ENCODE measurements at places on chromosomes 16 and 17.

DNA sequence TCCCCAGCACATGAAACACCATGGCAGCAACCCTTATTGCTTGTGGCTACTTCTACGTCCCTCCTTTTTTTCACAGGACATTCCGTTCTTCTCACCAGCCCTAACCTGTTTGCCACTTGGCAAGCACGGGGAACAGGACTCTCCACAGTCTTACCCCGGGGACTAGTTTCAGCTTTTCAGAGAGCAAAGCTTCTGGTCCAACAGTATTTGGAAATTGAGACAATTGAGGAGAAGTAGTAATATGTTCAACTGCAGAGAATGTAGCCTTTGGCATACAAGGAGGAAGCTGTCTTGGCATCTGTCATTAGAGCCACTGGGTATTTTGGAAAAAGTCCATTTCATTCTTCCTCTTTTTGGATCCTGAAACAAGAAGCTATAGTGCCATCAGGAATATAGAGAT lies 65.7 kb downstream of the MAP2K6 start:
- DNase-seq: no peak

DNA sequence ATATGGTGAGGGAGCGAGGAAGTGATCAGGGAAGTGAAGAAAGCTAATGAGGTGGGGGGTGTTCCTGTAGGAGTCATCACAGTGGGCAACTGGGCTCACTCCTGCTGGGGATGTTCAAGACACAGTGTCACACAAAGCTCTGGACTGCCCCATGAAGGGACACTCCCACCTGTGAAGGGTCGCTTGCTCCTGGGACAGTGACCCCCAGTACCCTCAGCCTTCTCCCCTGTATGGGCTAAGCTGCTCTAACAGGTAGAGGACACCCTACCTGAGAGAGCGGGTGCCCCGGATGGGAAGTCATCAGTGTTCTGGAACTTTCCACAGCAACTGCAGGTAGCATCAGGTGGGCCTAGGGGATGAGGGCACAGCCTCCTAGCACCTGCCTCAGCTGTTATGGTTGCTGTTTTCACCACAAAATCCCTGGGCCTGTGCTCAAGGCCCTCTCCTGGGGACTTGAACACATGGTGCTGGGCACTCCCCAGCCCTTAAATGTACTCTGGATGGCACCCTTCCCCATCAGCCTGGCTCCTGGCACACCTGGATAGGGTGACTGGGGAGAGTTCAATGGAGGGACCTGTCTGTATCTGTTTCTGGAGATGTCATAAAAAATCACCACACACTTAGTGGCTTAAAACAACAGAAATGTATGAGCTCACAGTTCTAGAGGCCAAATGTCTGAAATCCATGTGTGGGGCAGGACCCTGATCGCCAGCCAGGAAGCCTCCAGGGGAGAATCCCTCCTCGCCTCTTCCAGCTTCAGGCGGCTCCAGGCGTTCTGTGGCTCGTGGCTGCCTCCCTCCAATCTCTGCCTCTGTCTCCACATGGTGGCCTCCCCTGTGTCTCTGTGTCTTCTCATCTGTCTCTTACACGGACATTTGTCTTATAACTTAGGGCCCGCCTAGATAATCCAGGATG lies 104.0 kb upstream of the CDH5 start:
- peak; percentile 2 for DNase-seq

DNA sequence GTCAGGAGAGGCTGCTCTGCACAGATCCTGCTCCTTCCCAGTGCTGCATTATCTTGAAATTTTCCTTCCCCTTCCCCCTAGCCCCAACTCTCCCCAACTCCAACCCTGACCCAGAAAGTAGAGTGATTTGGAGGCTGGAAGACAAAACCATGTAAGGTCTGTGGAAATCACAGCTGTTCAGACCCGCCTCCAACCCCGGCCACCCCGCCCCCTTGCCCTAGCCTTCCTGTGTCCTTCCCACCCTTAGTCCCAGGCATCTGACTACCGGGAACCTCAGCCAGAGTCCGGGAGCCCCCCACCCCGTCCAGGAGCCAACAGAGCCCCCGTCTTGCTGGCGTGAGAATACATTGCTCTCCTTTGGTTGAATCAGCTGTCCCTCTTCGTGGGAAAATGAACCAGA lies at the start of gene AOC3:
TSS of gene AOC3 (plus strand) at position 246 of the 400 bp plus-strand sequence. CDS start at position 391, 145 bp downstream.
- no peak for DNase-seq

- DNase-seq: no peak
Measured at GRCh38 chr17:44604768-44605485, 47.6 kb downstream of the FZD2 start.

- DNase-seq: no peak
Measured at GRCh38 chr17:58531661-58532554, 17.5 kb upstream of the MTMR4 start.

DNA sequence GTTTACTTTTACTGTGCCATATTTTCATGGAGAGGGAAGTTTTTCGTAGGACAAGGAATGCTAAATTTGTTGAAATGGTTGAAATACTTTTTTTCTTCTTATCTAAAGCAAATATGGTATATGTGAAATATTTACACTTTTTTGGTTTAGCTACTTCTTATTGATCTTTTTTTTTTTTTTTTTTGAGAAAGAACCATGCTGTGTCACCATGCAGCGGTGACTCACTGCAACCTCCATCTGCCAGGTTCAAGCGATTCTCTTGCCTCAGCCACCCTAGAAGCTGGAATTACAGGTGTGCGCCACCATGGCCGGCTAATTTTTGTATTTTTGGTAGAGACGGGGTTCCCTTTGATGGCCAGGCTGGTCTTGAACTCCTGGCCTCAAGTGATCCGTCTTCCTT lies 100.5 kb downstream of the FTO start:
- DNase-seq: no peak

DNA sequence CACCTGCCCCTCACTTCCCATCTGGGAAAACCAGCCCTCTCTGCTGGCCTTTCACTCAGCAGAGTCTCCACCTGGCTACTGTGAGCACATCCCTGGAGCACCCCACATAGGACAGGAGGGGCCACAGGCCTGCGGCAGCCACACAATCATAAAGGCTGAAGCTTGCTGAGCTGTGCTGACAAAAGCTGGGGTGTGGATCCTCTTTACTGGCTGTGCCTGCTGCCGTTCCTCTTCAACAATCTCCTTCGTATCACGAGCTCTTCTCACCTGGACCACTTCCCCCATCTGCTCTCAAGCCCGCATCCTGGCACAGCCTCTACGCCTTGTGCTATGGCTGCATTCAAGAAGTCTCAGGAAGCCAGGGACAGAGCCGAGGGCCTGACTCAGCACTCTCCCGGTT lies 86.1 kb downstream of the ZNF778 start:
- DNase-seq: no peak

DNA sequence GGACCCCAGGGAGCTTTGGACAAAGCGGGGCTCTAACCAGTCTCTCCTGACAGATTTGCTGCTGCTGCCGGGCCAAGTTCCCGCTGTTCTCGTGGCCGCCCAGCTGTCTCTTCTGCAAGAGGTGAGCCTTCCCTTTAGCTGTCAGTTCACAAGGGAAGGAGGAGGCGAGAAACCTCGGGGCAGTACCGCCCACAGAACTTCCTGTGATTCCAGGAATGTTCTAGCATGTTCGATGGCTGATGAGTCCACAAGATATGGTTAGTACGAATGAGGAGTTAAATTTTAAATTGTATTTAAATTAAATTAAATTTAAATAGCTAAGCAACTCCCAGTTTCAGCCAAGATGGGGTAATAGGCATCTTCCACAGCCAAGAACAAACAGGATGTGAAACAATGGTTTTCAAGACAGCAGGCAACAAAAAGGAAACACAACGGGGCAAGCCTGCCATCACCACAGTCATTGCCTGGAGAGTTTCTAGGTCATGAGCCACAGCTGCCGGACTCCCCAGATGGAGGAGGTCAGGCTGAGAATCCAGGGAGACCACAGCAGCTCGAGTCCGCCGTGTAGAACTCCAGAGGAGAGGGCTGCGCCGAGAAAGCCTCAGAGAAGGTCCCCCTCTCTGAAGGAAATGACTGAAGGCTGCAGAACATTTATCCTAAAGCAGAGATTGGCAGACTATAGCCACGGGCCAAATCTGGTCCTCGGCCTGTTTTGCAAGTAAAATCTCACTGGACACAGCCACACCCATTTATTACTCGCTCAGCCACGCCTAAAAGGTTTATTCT lies 9.5 kb upstream of the TCF25 start:
- no peak for DNase-seq

DNA sequence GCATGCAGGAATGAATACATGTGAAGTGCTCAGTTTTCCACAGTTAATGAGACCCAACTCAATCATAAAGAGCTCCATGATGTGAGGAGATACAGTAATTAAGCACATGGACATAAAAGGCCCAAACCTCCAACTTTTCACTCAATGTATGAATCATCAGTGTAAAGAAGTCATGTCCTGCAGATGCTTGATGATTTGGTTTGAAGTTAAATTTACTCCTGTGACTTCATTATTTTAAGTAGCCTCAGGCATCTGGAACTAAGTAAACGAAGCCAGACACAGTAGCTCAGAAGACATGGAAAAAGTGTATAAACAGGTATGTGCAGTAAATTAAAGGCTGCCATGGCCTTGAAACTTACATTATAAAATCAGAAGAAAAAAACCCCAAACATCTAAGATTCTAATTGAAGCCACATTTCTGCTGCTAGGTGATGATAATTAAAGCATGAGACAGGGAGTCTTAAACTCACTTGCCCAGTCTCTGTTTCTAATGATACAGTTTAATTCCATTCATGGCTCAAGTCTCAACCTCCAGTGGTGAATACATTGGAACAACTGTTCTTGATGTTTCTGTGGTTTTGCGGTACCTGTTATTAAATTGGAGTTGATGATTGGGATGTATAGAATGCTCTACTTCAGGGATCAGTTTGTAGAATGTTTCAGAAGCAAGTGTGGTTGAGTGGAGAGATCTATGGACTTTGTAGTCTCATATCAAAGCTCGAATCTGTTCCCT lies 28.9 kb upstream of the CCL2 start:
- DNase-seq: peak; percentile 64

GRCh38 chr17:2852729-2853282 lies 56.6 kb downstream of the RAP1GAP2 start:
- DNase-seq: no peak

DNA sequence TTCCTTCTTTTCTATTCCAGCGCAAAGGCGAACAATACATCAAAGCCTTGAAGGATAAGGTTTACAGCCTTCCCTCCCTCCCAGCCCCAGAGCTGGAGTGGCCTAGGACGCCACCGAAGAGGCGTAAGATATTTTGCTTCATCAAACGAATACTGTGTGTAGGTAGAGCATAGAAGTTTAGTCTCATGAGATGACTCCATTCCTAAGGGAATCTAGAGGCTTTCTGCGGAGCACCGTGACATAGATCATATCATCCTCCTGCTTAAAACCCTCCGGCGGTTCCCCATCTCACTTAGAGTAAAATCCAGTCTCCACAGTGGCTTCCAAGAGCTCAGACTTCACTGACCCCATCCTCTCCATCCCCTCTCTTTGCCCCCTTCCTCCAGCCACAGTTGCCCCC lies 191.9 kb downstream of the IRX3 start:
- DNase-seq: no peak

- DNase-seq: no peak
Measured at GRCh38 chr16:84735849-84736586, 36.2 kb downstream of the USP10 start.

GRCh38 chr17:80503031-80503430 lies 26.6 kb upstream of the NPTX1 start:
- no peak for DNase-seq

DNA sequence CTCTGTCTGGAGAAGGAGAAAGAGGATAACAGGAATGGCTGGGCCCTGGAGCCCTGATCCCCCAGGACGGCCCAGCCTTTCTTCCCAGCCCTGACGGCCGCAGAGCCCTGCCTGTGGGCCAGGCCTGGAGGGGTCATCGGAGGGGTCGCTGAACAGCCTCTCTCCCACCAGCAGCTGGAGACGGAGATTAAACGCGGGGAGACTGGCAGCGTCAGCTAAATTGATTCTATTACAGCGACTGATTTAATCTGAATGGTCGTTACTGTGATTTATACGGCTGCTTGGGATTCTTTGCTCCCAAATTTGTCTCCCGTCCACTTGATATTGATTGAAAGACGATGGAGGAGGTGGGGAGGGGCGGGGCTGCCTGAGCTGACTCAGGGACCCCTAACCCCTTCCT lies 7.1 kb upstream of the CDH15 start:
- no peak for DNase-seq

DNA sequence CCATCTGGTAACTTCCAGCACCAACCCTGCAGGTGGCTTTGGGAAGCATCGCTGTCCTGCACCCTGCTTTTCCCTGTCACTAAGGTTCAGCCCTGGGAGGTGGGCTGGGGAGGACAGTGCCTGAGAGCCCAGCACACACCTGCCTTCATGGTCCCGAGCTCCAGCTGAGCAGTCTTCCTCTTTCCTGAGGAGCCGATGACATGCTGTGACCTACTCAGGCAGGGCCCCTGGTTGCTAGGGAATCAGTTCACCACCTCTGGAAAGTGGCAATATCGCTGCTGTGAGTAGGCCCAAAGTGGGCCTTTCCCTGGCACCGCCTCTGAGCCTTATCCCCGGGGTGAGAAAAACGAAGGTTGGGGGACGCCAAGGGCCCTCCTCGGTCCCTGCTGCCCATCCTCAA lies 17.9 kb downstream of the ST3GAL2 start:
- no peak for DNase-seq

DNA sequence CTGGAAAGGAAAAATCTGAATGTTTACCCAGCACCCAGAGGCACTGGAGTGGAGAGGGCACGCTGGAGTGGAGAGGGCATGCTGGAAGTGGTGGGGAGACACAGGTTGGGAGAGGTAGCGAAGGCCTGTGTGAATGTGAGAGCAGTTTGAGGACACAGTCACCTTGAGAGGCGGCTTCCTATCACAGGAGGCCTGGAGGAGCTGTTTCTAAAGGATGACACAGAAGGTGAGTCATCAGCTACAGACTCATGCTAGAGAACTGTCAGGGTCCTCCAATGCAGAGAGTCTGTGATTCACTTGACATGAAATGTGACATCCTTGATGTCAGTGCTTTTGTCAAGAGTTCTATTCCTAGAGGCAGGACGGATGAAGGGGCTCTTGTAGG lies 13.8 kb downstream of the CTRL start:
- DNase-seq: peak; percentile 91
